T-helper 17 cell (primary cell): ENCODE measurements at places on chromosomes 1 and 21.

DNA sequence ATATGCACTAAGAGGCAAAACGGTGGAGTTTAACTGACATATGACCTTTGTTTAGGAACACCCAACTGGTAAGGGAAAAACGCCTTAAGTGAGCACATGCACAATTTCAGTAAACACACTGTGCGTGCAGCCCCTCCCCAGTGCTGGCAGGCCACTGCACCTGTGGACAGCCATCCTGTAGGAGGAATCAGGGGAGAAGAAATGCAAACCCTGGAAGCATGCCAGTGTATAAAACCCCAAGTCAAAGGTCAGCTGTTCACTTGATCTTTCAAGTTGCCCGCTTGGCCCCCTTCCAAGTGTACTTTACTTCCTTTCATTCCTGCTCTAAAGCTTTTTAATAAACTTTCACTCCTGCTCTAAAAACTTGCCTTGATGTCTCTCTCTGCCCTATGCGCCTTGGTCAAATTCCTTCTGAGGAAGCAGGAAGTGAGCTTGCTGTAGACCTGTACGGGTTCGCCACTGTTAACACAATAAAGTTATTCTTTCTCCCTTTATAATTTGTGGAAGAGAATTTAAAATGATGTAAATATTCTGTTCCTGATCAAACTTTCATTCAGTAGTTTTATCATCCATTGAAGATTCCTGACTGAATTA, 31.8 kb downstream of the USP25 start:
- H3K27ac ChIP-seq: no peak overlapping the region
- no peak overlapping the region for H3K4me3 ChIP-seq
- peaks cover 37% of the 10 kb centered on the region for H3K4me1 ChIP-seq
- H3K27me3 ChIP-seq: no peaks in the 10 kb centered on the region
- peaks cover 6% of the 10 kb centered on the region for H3K36me3 ChIP-seq
- DNase-seq: no peak

GRCh38 chr1:226444901-226445300, 37.0 kb upstream of the PARP1 start:
- DNase-seq: no peak
- peak overlapping the region; percentile 63 for H3K4me3 ChIP-seq
- no peaks in the 10 kb centered on the region for H3K36me3 ChIP-seq
- H3K27ac ChIP-seq: peak overlapping the region; percentile 91
- peaks cover 20% of the 10 kb centered on the region for H3K4me1 ChIP-seq
- peaks cover 5% of the 10 kb centered on the region for H3K27me3 ChIP-seq

GRCh38 chr21:33313183-33313582, 11.6 kb upstream of the IFNAR1 start:
- DNase-seq: no peak
- H3K27me3 ChIP-seq: no peaks in the 10 kb centered on the region
- H3K4me3 ChIP-seq: no peak overlapping the region
- H3K36me3 ChIP-seq: no peaks in the 10 kb centered on the region
- no peak overlapping the region for H3K27ac ChIP-seq

- no peaks in the 10 kb centered on the region for H3K36me3 ChIP-seq
- no peak overlapping the region for H3K4me3 ChIP-seq
- peak; percentile 14 for DNase-seq
Observed at GRCh38 chr1:226912587-226913176, 27.4 kb upstream of the COQ8A start.

DNA sequence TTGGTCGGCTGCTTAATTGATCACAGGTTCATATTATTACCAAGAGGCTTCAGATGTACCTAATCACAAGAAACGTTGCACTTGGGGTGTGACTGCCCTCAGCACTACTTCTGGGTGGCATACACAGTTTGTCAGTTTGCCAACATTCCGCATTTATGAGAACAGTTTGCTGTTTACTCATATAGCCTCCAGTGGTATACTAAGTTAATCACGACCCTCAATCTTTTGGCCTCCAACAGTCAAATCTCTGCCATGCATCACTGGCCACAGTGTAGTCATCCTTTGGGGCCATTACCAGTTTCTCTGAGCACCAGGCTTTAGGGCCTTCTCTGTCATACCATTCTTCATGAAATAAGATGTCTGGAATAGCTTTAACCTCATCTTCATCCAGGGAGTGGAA, 62.8 kb upstream of the BCL9 start:
- peaks cover 47% of the 10 kb centered on the region for H3K27me3 ChIP-seq
- DNase-seq: no peak
- H3K4me1 ChIP-seq: no peaks in the 10 kb centered on the region
- H3K4me3 ChIP-seq: no peak overlapping the region
- H3K27ac ChIP-seq: no peak overlapping the region
- peaks cover 7% of the 10 kb centered on the region for H3K36me3 ChIP-seq

GRCh38 chr1:183609759-183610452, 19.6 kb upstream of the NCF2 start:
- no peak overlapping the region for H3K27ac ChIP-seq
- H3K36me3 ChIP-seq: no peaks in the 10 kb centered on the region
- peaks cover 2% of the 10 kb centered on the region for H3K4me1 ChIP-seq
- H3K27me3 ChIP-seq: peaks cover 2% of the 10 kb centered on the region

- peaks cover 5% of the 10 kb centered on the region for H3K36me3 ChIP-seq
- no peaks in the 10 kb centered on the region for H3K27me3 ChIP-seq
- H3K4me3 ChIP-seq: no peak overlapping the region
- H3K27ac ChIP-seq: peak overlapping the region; percentile 16
Observed at GRCh38 chr21:25967901-25968438, 202.6 kb downstream of the APP start.

- H3K36me3 ChIP-seq: no peaks in the 10 kb centered on the region
- no peak overlapping the region for H3K4me3 ChIP-seq
- DNase-seq: no peak
- H3K27ac ChIP-seq: no peak overlapping the region
- H3K4me1 ChIP-seq: no peaks in the 10 kb centered on the region
- H3K27me3 ChIP-seq: no peaks in the 10 kb centered on the region
Observed at GRCh38 chr1:187252923-187253322, 424.2 kb downstream of the PLA2G4A start.

- H3K27ac ChIP-seq: no peak overlapping the region
- no peak for DNase-seq
- no peak overlapping the region for H3K4me3 ChIP-seq
- no peaks in the 10 kb centered on the region for H3K36me3 ChIP-seq
- H3K4me1 ChIP-seq: peaks cover 2% of the 10 kb centered on the region
- peaks cover 13% of the 10 kb centered on the region for H3K27me3 ChIP-seq
Observed at GRCh38 chr1:27005166-27005530, 7.5 kb downstream of the TENT5B start.

DNA sequence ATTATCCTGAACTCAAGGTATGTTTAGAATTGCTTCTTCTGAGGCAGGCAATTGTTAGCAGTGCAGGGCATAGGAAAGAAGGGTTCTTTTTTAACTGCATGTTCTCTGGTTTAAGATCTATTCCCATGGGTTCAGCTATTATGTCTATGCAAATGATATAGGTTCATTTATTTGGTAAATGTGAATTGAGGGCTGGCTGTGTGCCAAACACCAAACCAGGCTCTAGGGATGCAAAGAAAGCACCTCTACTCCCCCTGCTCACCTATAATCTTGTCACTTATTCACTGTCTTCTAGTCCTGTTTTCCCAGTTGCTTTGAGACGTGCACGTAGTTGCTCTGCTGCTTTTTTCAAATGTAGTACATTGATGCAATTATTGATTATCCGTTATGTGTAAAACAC, 691 bp upstream of the KIFAP3 start:
- H3K4me3 ChIP-seq: peak overlapping the region; percentile 93
- no peaks in the 10 kb centered on the region for H3K36me3 ChIP-seq

- no peak overlapping the region for H3K27ac ChIP-seq
- peaks cover 4% of the 10 kb centered on the region for H3K4me1 ChIP-seq
- H3K27me3 ChIP-seq: no peaks in the 10 kb centered on the region
- no peak for DNase-seq
- peaks cover 3% of the 10 kb centered on the region for H3K36me3 ChIP-seq
- peak overlapping the region; percentile 31 for H3K4me3 ChIP-seq
Observed at GRCh38 chr21:46409641-46410406, 48.9 kb upstream of the DIP2A start.

GRCh38 chr1:79811173-79811572, 804.6 kb upstream of the ADGRL4 start:
- no peaks in the 10 kb centered on the region for H3K36me3 ChIP-seq
- H3K27me3 ChIP-seq: no peaks in the 10 kb centered on the region
- no peak overlapping the region for H3K27ac ChIP-seq
- H3K4me1 ChIP-seq: no peaks in the 10 kb centered on the region

DNA sequence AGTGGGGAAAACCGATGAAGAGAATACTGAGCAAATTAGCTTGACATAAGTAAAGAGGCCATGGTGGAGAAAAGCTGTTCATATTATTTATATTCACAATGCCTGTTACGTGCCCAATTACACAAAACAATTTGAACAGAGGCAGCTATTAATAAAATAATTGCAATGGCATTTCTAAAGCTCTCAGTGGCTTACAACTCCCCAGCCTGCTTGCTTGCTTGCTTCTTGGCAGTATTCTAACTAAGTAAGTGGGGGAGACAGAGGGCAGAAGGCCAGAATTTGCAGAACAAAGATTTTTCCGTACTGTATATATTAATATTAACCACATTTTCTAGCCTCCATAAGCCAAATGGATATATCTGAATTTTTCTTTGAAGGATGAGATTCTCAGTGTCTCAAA, 12.9 kb downstream of the PTPN14 start:
- no peak overlapping the region for H3K4me3 ChIP-seq
- H3K27me3 ChIP-seq: peaks cover 36% of the 10 kb centered on the region

DNA sequence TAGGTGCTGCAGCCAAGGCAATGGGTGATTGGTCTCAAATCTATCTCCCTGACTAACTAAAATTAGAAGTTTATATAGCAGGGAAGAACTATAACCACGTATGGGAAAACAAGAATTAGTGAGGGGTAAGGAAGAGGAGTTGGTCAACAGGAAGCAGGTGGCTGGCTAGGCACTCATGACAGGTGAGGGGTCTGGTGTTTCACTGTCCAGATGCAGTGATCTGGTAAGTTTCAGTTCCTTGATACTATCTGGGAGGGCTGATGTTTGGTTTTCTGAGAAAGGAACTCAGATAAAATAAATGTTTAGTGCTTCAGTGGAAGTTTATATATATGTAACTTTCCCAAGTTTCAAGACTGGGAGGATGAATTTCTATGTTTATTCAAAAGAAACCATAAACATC, 11.6 kb upstream of the POU2F1 start:
- peaks cover 5% of the 10 kb centered on the region for H3K36me3 ChIP-seq
- no peak overlapping the region for H3K4me3 ChIP-seq
- no peaks in the 10 kb centered on the region for H3K4me1 ChIP-seq
- H3K27ac ChIP-seq: no peak overlapping the region
- H3K27me3 ChIP-seq: peaks cover 2% of the 10 kb centered on the region
- no peak for DNase-seq

- H3K36me3 ChIP-seq: peaks cover 8% of the 10 kb centered on the region
- peaks cover 90% of the 10 kb centered on the region for H3K27me3 ChIP-seq
- peaks cover 25% of the 10 kb centered on the region for H3K4me1 ChIP-seq
- H3K27ac ChIP-seq: no peak overlapping the region
- H3K4me3 ChIP-seq: no peak overlapping the region
- no peak for DNase-seq
Observed at GRCh38 chr1:156439036-156439776, 61.4 kb downstream of the MEF2D start.

GRCh38 chr1:150596976-150597375, 17.6 kb upstream of the MCL1 start:
- peak overlapping the region; percentile 39 for H3K4me3 ChIP-seq
- no peaks in the 10 kb centered on the region for H3K27me3 ChIP-seq
- H3K27ac ChIP-seq: peak overlapping the region; percentile 95
- peaks cover 2% of the 10 kb centered on the region for H3K36me3 ChIP-seq
- no peak for DNase-seq
- H3K4me1 ChIP-seq: peaks cover 24% of the 10 kb centered on the region

GRCh38 chr1:21117597-21118001, 59.1 kb downstream of the EIF4G3 start:
- DNase-seq: no peak
- H3K27ac ChIP-seq: no peak overlapping the region
- no peak overlapping the region for H3K4me3 ChIP-seq
- no peaks in the 10 kb centered on the region for H3K27me3 ChIP-seq
